ENCODE measurements at places on chromosomes 7 and 10. TPM values are rescaled to one million over a fixed set of nuclear protein-coding genes. Genes with fewer than 3 reads are reported as not detected.

The PRKAR1B gene
- total RNA-seq: 11.6 TPM

DNA sequence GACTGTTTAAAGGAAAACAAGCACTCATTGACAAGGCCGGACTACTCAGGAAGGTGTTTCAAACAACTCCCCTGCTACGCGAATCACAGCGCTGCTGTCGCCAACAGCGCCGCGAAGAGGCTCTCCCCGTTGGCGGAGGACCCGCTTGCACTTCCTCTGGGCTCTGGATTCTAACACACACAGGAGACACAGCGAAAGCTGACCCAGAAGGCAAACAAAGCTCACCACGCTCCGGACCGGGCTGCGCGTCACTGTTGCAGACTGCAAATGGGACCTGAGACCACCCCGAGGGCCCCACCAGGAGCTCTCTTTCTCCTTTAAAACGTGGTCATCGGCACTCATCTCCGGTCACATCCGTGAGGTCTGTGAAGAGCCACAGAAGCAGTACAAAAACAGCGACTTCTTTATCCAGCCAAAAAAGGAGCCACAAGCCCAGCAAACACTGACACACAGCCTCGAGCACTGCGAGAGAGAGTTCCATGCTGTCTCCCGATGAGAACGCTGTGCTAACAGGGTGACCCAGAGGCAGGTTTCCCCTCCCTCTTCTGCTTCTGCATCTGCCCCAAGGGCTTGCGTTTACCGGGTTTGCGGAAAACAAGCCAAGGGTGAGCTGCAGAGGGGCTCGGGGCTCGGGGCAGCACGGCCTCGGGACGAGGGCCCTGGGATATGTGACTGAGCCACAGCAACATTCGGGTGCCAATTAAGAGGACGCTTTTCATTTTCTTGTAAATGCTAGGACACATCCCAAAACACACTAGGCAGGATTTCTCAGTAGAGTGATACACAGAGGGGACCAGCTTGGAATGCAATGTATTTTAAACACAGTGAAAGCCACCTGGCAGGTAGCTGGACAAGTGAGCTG lies 41.3 kb downstream of the AMZ1 start:
- no peak for DNase-seq

- DNase-seq: no peak
Observed at GRCh38 chr7:112160771-112161150, 45.4 kb downstream of the DOCK4 start.

GRCh38 chr7:24652251-24652939 lies 79.1 kb downstream of the PALS2 start:
- DNase-seq: no peak

The PNLIPRP2 gene
- total RNA-seq: not detected

- no peak for DNase-seq
Observed at GRCh38 chr10:33187427-33187999, 147.0 kb downstream of the NRP1 start.

GRCh38 chr10:54496852-54497251 lies 304.2 kb downstream of the PCDH15 start:
- no peak for DNase-seq

- no peak for DNase-seq
Observed at GRCh38 chr10:120971671-120972070, 120.5 kb downstream of the WDR11 start.

The CUBN gene
- 3.2 TPM for total RNA-seq

The TFR2 gene
- 51.7 TPM for total RNA-seq

The AGBL3 gene
- 0.81 TPM for total RNA-seq

DNA sequence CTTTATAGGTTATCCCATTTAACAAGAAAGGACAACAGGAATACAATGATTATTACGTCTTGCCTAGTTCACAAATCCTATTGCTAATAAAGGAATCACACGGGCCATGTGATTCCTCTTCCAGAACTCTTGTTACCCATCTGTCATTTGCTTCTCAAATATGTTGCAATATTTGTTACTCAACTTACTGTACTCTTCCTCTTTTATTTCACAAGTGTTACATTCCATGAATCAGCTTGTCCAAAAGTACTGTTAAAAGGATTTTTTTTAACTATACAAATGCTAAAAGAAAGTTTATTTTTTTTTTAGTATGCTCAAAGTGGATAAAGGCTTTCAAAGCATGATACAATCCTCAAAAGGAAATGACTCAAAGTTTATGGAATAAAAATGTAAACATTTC lies 3.9 kb upstream of the CD36 start:
- no peak for DNase-seq

DNA sequence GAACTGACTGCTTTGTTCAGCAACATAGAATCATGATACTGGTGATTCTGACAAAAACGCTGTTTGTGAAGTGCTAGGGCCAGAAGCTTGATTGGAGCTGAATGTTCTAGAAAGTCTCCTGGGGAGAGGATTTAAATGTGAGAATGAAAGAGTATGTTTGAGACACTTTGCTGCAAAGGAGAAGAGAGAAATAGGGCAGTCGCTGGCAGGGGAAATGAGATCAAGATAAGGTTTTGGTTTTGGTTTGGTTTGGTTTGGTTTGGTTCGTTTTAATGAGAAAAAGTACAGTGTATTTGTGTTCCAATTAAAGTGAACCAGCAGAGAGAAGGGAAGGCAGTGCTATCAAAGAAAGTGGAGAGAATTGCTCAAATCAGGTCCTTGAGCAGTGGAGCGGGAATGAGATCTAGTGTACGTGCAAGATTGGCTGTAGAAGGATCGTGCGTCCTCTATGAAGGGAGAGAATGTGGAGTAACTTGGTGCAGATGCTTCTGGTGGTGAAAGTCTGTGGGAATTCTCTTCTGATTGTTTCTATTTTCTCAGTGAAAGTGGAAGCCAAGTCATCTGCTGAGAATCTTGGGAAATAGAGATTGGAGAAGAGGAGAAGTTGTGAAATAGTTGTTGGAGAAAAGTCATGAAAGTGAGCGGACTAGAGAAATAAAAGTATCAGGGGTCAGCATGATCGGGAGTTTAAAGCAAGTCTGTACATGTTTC lies 270.5 kb downstream of the CCDC3 start:
- DNase-seq: no peak

Measured in hematopoietic multipotent progenitor cell (in vitro differentiated cells).